ENCODE measurements at places on chromosomes 6 and 20.

- DNase-seq: no peak
Measured at GRCh38 chr6:72793641-72794395, 172.0 kb downstream of the KCNQ5 start.

GRCh38 chr20:47346172-47346571 lies 10.3 kb downstream of the ZMYND8 start:
- DNase-seq: no peak

GRCh38 chr20:32473231-32474008 lies 111.7 kb downstream of the NOL4L start:
- DNase-seq: no peak

DNA sequence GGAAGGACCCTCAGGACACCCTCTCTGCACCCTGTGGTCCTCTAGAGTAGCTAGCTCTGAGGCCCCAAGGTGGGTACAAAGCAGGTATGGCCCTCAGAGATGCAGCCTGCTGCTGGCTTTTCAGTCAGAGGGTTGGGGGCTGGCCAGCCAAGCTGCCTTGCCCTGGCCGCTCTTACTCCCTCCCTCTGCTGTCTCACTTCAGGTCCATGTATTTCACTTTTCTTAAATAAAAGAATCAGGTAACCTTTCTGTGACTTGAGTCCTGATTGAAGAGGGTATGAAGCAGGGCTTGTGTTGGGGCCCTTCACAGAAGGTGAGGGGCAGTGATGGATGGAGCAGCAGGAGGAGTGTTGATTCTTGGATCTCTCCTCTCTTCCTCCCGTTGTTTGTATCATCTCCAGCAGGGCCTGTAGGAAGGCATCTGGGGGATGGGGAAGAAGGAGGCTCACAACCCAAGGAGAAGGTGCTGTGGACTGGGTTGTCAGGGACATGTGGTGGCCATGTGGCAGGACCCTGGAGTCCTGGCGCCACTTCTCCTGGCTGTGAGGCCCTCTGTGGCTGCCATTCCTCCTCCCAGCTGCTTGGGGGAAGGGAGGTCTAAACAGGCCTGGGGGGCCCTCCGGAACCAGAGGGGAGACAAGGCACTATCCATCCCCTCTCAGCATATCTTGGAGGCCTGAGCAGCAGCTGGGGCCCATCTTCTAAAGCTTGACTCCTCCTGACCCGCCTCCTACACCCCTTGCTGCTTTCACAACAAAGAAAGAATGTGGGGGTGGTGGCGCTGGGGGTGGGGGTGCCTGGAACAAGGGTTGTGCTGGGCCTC lies 1.1 kb upstream of the PTK7 start:
- DNase-seq: no peak

GRCh38 chr6:77587963-77588362 lies 64.9 kb upstream of the MEI4 start:
- DNase-seq: no peak

GRCh38 chr20:51376111-51376510 lies 166.4 kb downstream of the NFATC2 start:
- DNase-seq: no peak

DNA sequence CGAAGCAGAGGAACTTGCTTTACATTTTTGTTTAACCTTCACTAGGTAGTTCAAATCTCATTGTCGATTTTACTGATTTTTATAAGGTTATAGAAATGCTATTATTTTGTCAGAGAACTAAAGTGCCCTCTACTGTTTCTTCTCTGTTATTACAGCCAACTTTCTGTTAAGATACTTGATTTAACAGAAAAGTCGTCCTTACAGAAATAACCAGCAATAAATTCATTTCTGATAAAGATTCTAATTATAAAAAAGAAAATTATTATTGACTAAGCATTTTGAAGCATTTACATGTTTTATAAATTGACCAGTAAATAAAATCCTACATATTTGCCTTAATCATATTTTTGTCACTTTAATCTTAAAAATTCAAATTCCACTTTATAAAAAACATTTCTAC lies 60.8 kb downstream of the OGFRL1 start:
- no peak for DNase-seq
